Posterior vena cava (tissue), 2 donors: ENCODE measurements at places on chromosomes 1 and 21. TPM values are rescaled to one million over a fixed set of nuclear protein-coding genes. Genes with fewer than 3 reads are reported as not detected.

B3GALT2 gene
- total RNA-seq: 0.76 TPM

TMEM69 gene
- total RNA-seq: 10.5 TPM

ZNF695 gene
- not detected for total RNA-seq

SPRR5 gene
- total RNA-seq: not detected

NEXN gene
- 202 TPM for total RNA-seq

GRCh38 chr1:201643835-201644104 lies 104.8 kb downstream of the NAV1 start:
- DNase-seq: no peak

GRCh38 chr1:174266991-174267612 lies 107.8 kb downstream of the RABGAP1L start:
- DNase-seq: no peak

DNA sequence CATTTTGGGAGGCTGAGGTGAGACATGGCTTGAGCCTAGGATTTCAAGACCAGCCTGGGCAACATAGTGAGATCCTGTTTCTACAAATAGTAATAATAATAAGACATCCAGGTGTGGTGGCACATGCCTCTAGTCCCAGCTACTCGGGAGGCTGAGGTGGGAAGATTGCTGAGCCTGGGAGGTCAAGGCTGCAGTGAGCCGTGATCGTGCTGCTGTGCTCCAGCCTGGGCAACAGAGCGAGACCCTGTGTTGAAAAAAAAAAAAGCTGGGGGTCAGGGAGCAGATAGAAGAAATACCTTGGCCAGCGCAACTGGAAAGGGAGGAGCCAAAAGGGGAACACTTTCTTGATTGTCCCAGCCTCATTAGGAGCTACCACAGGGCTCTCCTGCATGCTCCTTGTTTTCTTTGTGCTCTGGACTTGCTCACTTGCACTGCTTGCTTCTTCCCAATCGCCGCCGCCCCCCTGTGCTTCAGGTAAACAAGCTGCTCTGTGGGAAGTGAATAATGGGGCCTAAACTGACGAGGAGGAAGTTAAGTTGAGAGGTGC lies 31.1 kb downstream of the PBX1 start:
- DNase-seq: no peak

- DNase-seq: no peak
Observed at GRCh38 chr1:67051196-67051595, 2.8 kb downstream of the SLC35D1 start.

GRCh38 chr1:60596791-60597750 lies 485.3 kb upstream of the NFIA start:
- no peak for DNase-seq
